ENCODE measurements at places on chromosomes 7 and 10.

DNA sequence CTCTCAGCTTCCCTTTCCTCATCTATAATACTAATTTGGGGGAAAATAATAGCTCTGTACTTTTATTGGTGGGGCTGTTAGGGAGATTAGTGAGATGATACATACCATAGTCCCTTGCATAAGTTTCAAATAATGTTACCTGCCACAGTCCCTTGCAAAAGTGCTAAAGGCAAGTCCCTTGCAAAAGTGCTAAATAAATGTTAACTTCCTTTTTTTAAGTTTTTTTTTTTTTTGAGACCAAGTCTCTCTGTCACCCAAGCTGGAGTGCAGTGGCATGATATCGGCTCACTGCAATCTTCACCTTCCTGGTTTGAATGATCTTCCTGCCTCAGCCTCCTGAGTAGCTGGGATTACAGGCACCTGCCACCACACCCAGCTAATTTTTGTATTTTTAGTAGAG, 43.4 kb upstream of the SRGN start:
- no peak for DNase-seq

- DNase-seq, result peak; percentile 48
Measured at GRCh38 chr10:102419269-102420180, 940 bp upstream of the PSD start.

DNA sequence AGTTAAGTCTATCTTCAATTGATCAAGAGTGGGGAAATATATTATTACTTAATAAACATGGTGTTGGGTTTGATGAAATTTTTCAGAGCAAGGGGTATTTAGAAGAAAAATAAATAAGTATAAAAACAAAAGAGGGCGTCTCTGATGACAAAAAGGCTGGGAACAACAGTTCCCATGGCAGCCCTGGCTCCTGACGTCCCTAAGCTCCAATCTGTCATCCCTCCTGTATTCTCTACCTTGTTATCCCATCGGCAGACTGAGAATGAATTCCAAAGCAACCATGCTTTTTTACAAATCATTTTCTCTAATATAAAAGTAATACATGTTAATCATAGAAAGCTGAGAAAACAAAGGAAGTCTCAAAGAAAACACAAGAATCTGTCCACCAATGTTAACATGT, 55.5 kb downstream of the SORBS1 start:
- DNase-seq, result no peak

DNA sequence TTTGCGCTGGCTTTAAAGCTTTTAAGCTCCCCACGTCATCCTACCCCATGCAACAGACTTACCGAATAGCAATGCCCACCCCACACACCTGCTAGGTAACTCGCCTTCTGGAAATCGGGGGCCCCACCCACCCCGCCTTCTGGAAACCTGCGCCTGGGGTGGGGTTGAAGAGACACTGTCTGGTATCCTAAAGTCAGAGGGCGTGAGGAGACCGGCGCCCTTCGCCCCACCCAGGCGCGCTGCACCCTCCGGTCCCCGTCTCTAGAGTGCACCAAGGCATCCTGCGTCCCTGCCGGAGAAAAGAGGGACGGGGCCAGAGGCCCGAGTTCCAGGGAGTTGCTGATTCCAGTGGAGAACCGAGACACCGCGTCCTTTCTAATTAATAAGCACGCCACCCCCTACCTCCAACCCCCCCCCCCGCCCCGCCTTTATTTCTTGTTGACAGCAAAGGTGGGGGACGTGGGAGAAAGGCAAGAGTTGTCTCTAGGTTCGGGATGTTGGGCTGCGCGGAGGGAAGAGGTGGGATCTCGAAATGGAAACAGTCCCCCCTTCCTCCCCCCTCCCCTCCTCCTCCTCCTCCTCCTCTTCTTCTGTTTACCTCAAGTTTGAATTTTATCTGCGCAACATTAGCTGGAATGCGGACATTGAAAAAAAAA, 220.9 kb upstream of the MKLN1 start:
- DNase-seq, result peak; percentile 55

- no peak for DNase-seq
Measured at GRCh38 chr10:16458166-16458955, 21.6 kb downstream of the PTER start.

GRCh38 chr10:110141185-110141584, 66.2 kb upstream of the MXI1 start:
- DNase-seq, result no peak

GRCh38 chr10:31419394-31420063, 100.5 kb downstream of the ZEB1 start:
- no peak for DNase-seq

- DNase-seq, result no peak
Measured at GRCh38 chr7:75534727-75535307, 42.7 kb downstream of the SPDYE5 start.

DNA sequence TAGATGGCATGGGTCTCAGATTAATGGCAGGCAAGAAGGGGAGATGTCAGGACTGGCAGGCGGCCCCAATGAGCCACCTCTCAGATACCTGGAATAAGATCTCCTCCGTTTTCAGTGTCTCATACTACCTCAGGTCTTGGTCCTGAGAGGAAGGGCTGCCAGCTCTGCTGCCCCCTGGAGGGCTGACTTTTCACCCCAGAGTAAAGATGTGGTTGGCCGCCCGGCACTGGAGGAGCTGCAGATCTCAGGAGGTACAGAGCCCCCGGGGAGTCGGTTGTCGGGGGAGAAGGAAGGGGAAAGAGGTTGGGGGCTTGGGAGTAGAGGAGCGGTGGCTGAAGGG, 642 bp upstream of the COL13A1 start:
- no peak for DNase-seq
